ENCODE measurements at places on chromosomes 4 and X.

DNA sequence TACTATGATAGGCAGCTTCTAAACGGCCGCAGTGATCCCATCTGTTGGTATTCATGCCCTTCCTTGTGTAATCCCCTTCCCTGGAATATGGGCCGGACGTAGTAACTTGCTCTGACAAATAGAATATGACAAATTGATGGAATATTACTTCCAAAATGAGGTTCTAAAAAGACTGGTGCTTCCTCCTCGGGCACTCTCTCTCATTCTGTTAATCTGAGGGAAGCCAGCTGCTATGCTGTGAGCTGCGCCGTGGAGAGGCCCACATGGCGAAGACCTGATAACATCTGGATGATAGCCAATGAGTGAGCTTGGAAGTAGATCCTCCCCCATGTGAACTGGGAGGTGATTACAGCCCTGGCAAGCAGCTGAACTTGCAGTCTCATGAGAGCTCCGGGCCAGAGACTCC lies 27.2 kb upstream of the SLC25A4 start:
- DNase-seq: peak; percentile 37

- DNase-seq: no peak
Measured at GRCh38 chrX:133771086-133771646, 214.2 kb downstream of the GPC3 start.

DNA sequence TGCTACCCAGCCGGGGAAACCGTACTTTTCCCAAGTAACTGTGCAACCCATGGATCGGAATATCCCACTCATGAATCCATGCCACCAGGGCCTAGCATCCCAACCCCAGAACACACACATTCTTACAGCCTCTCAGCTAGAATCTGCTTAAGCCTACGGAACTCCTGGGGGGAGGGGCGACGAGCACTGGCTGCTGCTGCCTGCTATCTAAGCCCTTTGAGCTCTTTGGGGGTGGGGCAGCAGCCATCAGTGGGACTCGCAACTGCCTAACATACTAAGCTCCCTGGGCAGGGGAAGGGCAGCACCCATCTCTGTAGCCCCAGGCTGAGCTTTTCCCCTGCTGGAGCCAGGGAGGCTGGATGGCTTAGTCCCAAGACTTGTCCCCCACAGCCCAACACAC lies 28.6 kb downstream of the NUDT10 start:
- DNase-seq: no peak

DNA sequence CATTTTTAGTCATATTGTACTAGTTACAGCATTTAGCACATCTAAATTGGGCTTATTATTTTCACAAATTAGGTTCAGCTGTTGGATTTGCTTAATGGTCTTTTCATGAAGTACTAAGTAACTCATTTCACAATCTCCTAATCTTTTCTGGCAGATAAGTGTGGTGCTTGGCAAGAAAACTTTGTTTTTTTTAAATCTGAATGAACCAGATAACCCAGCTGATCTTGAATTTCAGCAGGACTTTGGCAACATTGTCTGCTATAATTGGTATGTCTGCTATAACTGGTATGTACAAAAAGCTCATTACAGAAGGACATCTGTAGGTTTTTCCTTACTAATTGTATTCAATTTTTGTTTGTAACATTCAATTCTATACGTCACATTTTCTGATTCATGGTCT lies 22.7 kb downstream of the WDR19 start:
- DNase-seq: no peak

- no peak for DNase-seq
Measured at GRCh38 chr4:4726051-4726450, 133.4 kb upstream of the MSX1 start.

DNA sequence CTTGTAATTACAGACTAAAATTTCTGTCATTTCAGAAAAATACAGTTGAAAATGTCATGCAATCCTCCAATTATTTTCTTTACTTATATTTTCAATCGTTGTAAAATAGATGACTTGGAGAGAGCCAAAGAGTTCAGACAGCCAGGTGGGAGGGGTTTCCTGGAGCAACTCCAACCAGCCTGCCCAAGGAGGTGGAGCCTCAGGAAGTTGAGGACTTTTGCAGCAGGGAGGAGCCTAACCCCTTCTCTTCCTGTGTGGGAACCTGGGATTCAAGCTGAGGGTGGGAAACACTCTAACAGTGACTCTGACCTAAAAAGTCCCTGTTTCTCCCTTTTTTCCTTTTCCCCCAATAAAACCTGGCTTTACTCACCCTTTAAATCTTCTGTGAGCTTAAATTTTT lies 72.2 kb upstream of the GABRG1 start:
- peak; percentile 34 for DNase-seq

DNA sequence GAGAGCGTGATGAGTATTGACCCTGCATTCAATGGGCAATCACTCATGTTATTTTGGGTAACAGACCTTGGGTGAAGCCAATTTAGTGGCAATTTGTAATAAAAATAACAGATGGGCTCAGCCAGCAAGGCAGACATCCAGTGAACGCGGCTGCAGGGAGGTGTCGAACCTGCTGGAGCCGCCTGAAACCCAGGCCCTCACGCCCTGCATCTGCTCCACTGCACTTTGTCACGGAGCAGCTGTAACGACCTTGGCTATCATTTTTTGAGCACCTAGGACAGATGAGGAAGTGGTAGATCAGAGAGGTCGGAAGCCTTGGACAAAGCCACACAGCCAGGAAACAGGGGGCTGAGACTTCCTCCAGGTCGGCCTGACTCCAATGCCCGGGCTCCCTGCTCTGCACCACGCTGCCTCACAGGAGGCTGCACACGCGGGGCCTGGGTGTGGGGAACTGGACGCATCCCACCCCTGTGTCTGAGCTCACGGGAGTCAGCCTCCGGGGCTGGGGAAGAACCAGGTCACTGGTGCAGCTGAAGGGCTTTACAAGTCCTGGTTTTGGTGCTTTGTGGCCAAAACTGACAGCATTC lies 19.4 kb downstream of the HMX1 start:
- no peak for DNase-seq

DNA sequence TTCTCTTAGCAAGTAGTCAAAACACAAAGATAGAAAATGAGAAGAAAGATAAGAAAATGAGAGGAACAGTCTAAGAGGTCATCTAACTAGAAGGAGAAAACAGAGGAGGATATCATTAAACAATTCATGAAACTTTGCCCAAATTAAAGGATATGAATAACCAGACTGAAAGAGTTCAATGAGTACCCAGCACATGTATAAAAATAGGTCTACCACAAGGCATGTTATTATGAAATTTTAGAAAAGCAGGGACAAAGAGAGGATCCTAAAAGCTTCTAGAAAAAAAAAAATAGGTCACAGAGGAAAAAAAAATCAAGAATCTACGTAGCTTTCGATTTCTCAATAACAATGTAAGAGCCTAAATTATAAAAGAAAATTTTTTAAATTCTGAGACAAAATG lies 118.5 kb downstream of the WDFY3 start:
- DNase-seq: no peak

GRCh38 chr4:6696611-6697010 lies 2.9 kb downstream of the S100P start:
- no peak for DNase-seq

- DNase-seq: no peak
Measured at GRCh38 chrX:7690842-7691241, 152.1 kb upstream of the VCX start.

DNA sequence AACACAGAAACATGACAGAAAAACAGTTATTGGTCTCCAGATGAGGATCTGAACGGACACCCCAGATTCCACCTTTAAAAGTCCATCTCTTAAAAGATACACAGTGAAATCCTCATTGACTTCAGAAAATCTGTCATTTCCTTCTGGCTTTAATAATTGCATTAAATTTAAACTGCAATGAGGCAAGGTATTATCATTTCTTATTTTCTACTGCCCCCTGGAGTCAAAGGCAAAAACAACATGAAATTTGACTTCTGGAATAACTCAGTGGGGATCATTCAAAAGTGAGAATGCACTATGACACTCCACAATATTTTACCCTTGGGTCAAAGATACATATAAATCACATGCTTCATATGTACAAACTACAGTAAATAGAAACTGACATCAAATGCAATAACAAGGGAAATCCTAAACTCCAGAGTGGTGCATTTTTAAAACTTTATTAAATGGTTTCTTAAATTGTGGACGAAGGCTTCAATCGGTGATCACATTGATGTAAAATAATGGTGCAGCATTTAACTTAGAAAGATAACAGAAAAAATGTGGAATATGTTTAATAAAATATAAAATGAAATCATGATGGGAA lies 56.4 kb upstream of the SPANXN1 start:
- DNase-seq: no peak

GRCh38 chr4:186570193-186570996 lies 15.0 kb upstream of the MTNR1A start:
- DNase-seq: no peak

DNA sequence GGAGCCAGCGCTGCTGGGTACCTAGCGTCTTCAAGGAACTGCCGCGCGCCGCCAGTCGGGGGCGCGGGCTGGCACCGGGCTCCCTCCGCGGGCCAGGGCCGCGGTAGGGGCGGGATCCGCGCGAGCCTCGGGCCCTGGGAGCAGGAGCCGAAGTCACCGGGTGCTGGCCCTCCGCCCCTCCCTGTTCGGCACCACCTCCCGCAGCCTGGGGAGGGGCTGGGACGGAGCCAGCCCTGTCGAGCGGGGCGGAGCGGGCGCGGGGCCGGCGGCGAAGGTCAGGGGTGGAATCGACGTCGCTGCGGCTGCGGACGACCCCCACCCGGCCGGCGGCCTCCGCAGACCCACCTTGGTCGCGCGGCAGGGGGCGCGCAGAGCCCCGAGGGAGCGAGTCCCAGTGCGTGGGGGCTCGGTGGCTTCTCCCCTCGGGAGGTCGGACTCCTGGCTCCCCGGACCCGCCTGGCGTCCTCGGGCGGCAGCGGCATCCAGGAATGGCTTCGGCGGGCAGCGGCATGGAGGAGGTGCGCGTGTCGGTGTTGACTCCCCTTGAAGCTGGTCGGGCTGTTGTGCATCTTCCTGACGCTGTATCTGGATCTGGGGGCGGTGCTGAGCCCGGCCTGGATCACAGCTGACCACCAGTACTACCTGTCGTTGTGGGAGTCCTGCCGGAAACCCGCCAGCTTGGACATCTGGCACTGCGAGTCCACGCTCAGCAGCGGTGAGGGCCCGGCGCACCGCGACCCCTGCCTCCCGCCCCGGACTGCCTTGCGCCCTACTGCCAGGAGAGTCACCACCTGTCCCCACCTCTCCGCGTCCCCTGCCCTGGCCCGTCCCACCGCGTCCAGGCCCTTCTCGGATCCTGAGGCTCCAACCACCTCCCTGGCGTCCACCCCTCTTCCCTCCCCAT lies 50.5 kb upstream of the FAM47C start:
- no peak for DNase-seq

DNA sequence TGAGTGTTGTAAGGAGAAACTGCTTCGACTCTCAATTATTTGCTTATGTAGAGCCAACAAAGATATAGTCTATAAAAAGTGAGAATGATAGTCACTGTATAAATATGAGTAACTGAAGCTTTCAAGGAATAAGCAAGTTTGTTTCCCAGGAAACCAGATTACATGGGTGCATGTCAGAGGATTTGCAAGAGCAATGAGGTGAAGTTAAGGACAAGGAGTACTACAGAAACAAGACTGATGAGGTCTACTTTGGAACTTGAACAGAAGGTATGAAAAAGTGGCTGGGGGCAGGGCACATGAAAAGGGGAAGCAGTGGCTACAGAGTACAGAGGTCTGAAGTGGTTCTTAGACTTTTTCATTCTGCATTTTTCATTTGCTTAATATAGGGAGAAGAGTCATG lies 321.0 kb upstream of the CXXC4 start:
- no peak for DNase-seq

GRCh38 chr4:66516940-66517339 lies 846.7 kb upstream of the EPHA5 start:
- DNase-seq: no peak

DNA sequence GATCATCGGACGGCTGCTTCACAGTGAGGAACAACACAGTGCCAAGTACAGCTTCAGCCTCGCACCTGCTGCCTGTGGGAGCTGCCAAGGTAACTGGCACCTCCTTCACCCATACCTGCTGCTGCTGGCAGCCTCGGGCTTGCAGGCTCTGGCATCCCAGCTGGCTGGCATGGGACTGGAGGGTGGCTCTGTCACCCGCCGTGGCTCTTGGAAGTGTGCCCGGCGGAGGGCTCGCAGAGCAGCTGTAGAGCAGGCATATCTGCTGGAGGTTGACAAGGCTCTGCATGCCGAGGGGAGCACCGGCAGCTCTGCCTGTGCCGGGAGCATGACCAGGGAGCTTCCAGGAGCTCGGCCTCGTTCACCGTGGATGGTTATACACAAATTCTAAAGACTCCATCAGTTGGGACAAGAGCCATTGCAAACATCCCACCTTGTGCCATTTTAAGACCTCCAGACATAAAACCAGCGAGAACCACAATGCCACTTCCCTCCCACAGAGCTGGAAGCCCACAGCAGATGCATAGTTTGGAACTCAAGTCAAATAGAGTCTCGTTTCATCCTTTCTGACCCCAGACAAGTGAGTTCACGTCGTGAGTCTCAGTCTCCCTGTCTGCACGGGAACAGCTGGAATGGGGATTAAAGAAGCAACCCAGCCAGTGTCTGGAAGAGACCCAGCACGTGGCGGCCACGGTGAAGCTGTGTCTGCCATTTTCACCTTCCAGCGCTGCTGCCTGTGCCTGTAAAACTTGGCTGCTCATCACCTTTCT lies 84.3 kb upstream of the PSAPL1 start:
- no peak for DNase-seq

- DNase-seq: no peak
Measured at GRCh38 chr4:73450398-73451004, 14.5 kb downstream of the AFP start.

GRCh38 chr4:19327364-19327763 lies 924.3 kb upstream of the SLIT2 start:
- DNase-seq: no peak

- no peak for DNase-seq
Measured at GRCh38 chr4:186789651-186790050, 66.0 kb upstream of the FAT1 start.

DNA sequence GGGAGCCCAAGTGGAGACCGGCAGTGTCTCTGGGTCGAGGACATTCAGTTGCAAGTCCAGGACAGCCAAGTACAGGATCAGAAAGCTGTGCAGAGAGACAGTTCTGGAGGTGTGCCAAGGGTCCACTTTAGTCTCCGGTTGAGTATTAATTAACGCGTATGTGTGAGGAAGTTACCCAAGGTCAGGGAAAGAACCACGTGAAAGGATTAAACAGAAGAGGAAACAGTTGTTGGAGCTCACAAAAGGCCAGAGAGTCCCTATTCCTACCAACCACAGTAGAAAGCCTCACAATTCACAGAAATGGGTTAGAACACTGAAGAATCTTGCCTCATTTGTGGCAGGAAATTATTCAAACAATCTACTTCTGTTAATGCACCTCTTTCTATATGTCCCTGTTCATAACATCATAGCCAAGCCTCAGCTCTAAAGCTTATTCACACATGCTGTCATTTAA lies 17.9 kb upstream of the NSUN7 start:
- peak; percentile 37 for DNase-seq

GRCh38 chrX:48927736-48928382 lies 9.0 kb upstream of the PIM2 start:
- no peak for DNase-seq

- no peak for DNase-seq
Measured at GRCh38 chr4:153909672-153910071, 120.8 kb upstream of the SFRP2 start.

DNA sequence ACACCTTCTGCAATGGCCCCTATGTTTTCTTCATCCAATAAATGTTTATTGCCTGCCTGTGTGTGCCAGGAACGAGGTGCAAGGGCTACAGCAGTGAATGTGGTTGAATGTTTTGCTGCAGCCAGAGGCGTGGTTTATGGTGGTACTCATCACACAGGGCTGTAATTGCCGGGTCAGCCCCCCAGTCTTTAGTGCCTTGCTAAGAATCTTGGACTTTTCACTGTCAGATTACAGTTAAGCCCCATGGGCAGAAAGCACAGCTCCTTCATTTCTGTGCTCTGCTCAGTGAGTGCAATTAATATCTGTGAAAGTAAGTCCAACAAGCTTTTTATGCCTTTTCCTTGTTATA lies 67.8 kb downstream of the TAPT1 start:
- no peak for DNase-seq

All from femur (tissue), 1 donor.